CD4-positive, alpha-beta T cell treated with Interleukin-6 for 4 hours (primary cell): ENCODE measurements at places on chromosomes 12 and 14.

- DNase-seq: no peak
Observed at GRCh38 chr12:1162081-1162760, 171.2 kb downstream of the ERC1 start.

- DNase-seq: no peak
Observed at GRCh38 chr12:122749569-122750332, 2.9 kb upstream of the DENR start.

GRCh38 chr12:95593266-95593871, 42.1 kb upstream of the USP44 start:
- no peak for DNase-seq

DNA sequence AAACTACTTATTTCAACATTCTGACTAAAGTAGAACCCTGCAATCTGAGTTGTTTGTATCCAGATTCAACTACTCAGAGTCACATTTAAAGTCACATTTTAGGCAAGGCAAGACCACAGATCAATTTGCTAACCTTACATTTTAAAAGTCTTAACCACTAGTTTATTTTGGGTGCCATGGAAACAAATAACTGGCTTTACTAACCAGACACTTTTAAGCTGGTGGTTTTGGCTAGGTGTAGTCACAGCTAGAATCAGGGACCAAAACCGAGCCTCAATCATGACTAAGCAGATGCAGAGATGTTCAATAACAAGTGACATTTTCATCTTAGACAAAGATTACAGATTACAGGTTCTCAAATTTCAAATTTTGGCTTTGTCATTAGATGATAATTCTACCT, 115.3 kb downstream of the PDE6H start:
- DNase-seq: no peak

GRCh38 chr14:58862416-58863160, 224.8 kb downstream of the DACT1 start:
- no peak for DNase-seq

GRCh38 chr12:112468046-112468445, 49.3 kb downstream of the PTPN11 start:
- no peak for DNase-seq

GRCh38 chr14:37185670-37186069, 12.1 kb upstream of the MIPOL1 start:
- no peak for DNase-seq

DNA sequence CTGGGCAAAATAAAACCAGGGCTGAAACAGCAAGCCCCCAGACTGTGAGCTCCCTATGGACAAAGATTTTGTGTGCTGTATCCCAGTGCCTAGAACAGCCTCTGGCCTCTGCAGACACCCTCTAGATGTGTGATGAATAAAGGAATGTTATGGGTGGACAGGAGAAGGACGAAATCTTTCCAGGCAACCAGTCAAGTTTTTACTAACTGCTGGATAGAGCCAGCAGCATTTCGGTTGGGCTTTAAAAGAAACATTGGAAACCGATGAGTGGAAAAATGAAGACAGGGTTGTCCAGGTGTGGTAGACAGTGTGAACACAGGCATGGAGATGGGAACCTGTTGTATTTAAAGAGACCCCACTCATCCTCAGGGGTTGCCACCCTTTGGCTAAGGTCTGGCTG, 4.0 kb downstream of the CHGA start:
- no peak for DNase-seq

DNA sequence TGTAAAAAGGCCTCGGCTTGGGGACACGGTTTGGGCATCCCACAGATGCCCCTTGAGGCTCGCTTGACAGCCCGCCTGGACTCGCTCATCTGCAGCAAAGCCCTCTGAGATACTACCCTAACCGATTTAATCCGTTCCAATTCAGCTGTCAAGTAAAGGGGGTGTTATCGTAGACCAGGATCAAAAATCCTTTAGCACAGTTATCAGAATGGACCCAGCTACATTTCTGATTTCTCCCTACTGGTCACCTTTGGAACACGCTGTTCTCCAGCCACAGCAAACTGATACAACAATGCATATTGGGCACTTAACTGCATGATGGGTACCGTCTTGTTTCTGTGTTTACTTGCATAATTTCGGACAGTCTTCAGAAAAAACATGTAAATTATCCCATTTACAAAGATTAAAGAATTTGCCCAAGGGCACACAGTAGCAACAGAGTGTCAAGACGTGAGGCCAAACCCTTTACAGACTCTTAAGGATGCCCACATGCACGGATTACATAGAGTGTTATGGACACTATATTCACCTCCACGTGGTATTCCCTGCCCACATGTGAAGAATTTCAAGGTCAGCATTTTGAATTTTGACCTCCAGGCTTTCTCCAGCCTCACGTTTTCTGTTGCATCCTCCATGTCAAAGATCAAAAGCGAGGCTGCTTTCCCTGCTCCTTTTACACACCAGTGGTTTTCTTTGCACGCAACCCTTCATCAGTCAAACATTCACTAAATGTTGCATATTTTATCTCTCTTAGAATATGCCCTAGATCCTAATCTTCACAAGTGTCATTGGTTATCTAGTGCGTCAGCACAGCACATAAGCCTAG, 3.2 kb upstream of the DUSP6 start:
- DNase-seq: no peak

DNA sequence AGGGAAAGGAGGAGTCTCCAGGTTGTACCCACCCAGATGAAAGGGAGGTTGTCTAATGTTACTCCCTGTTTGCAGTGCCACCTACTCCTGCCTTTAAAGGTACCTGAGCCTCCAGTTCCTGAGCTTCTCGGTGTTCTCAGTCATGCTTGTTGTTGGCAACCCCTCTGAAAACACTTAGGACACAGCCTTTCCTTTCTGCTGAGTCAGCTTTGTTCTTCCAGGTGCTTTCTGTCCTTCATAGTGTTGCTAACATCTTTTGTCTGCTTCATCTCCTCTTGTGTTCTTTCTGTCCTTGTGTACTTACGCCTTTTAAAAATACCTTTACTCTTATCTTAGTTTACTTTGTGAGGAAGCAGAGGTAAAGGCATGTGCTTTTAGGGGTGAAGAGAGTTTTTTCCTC, 97.0 kb upstream of the NEDD1 start:
- DNase-seq: no peak

DNA sequence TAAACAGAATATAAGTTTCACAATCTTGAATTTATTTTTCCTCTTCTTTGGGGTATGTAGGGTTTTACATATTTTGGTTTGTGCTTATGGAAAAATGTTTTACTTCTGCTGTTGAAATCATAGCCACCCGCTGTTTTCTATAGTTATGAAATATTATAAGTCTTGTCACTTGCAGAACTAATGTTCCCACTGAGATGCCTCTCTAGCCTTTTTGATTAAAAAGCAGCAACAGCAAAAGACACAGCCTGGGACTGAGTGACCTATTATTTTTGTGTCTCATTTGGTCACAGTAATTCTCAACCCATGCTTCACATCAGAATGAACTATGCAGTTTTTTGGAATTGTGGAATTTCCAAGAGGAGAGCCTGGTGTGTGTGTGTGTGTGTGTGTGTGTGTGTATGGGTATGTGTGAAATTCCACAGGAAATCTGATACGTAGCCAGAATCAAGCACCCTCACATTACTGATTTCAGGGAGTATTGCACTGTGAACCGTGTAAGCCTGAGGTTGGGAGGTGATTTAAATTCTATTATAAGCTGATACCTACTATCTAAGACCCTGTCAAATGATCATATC, 55.7 kb upstream of the FRMD6 start:
- DNase-seq: no peak

GRCh38 chr14:51185180-51185579, 54.9 kb upstream of the TMX1 start:
- DNase-seq: no peak

- peak; percentile 70 for DNase-seq
Observed at GRCh38 chr12:96434107-96434506, 33.9 kb upstream of the CDK17 start.

DNA sequence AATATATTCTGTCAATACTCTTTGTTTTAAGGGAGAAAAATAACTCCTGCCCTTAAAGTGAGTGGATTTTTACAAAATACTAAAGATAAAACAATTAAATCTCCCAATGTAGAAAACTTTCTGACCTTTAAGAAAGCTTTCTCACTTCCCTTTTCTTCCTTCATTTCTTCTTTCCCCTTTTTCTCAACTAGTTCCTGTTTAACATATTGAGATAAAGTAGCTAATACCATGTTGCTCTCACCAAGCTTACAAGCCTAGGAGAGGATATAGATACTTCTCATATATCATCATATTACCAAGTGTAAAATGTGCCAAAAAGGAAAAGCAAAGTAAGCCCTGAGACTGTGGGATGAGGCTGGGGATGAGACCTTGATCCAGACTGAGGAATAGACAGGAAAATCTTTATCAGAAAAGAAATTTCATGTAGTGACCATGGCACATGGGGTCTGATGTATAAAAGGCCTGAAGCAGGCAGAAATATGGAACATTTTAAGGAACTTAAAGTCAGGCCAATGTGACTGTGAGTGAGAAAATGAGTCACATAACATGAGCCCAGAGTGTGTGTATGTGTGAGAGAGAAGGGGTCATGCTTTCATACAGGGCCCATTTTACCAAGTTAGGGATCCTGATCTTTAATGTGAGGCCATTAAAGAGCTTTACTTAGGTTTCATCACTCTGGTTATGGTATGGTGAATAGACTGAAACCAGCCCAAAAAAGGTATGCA, 1.6 kb upstream of the RPL10L start:
- no peak for DNase-seq

GRCh38 chr14:27098451-27098850, 500.6 kb upstream of the NOVA1 start:
- DNase-seq: no peak

- DNase-seq: peak; percentile 60
Observed at GRCh38 chr12:121579190-121579791, 1.5 kb downstream of the KDM2B start.

- no peak for DNase-seq
Observed at GRCh38 chr12:85076688-85077430, 40.7 kb downstream of the LRRIQ1 start.

DNA sequence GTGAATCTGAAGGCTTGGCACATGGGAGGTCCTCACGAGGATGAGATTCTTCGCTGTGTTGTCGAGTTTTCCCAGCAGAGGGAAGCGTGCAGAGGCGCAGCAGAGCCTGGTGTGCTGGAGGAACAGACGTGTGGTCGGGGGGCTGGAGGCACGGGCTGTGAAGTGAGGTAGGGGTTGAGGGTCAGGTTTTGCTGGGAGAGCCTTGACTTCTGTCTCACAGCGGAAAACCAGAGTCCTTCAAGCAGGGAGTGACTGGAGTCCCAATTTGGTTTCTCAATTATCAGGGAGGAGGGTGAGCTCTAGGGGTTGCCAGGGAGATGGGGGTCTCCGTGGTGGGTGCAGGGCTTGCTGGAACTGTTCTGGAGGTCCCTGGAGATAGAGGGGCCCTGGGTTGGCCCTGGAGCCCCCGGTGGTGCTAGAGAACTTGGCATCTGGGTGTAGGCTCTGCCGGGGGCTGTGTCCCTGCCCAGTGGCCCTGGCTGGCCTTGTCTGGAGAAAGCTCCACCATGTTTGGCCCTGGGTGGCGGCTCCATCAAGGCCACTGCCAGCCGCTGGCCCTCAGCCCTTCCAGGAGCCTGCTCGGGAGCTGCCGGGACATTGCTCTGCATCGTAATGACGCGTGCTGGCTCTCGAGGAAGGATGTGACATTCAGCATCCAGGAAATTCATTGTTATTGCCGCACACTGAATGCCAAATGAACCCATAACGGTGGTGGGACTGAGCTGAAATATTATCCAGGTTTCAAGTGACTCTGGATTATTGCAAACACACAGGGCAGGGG, 215.7 kb downstream of the KIF26A start:
- no peak for DNase-seq

DNA sequence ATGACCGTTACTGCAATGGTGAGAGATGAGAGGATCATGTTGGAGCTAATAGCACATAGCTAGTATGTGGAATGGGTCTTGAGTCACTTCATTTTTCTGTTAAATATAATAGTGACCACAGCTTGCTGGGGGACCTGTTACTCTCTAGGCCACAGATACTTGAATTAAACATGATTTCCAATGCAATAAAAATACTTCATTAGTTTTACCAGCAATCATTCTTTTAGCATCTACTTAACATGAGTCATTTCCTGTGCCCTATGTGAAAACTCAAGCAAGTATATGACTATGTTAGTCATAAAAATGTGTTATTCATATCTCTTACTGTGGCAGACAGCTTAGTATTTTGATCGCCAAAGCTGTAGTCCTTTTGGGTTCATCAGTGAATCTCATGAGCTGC, 798.8 kb downstream of the SLC16A7 start:
- DNase-seq: no peak

GRCh38 chr12:49783917-49784676, 42.7 kb downstream of the TMBIM6 start:
- DNase-seq: no peak

- DNase-seq: no peak
Observed at GRCh38 chr12:106586803-106587684, 4.2 kb downstream of the RFX4 start.

- no peak for DNase-seq
Observed at GRCh38 chr14:34174973-34175372, 224.1 kb upstream of the EGLN3 start.

DNA sequence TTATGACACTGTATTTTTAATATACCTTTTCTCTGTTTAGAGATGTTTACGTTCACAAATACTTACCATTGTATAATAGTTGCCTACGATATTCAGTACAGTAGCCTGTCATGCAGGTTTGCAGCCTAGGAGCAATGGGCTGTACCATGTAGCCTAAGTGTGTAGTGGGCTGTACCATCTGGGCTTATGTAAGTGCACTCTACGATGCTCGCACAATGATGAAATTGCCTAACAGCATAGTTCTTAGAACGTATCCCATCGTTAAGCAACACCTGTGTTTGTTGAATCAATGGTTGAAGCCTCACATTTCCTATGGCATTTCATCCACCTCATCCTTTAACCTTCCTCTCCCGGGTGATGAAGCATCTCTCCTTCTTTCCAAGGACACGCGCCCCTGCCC, 12.5 kb upstream of the EML1 start:
- no peak for DNase-seq

DNA sequence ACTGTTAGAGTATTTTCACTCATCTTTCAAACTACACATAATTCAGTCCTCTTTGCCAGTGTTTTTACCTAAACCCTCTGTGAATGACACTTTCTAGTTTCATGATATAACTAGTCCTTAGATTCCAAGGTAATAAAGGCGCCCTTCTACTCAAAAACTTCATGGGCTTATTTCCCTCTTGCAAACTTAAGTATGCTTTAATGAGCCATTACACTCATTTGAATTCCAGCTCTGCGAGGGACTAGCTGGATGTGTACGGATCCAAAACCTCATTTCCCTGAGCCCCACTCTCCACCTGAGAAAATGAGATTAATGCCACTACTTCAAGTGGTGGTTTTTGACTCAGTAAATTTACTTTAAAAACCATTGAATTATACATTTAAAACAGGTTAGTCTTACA, 141.1 kb downstream of the NDUFA12 start:
- DNase-seq: no peak

- DNase-seq: no peak
Observed at GRCh38 chr14:76431538-76431937, 55.6 kb downstream of the ESRRB start.

GRCh38 chr12:7219599-7220243, 30.2 kb downstream of the PEX5 start:
- peak; percentile 79 for DNase-seq

GRCh38 chr14:89614009-89614691, 197.1 kb upstream of the FOXN3 start:
- DNase-seq: no peak

- no peak for DNase-seq
Observed at GRCh38 chr12:62078020-62078419, 182.2 kb upstream of the USP15 start.
